ENCODE measurements at places on chromosomes 2 and 18.

DNA sequence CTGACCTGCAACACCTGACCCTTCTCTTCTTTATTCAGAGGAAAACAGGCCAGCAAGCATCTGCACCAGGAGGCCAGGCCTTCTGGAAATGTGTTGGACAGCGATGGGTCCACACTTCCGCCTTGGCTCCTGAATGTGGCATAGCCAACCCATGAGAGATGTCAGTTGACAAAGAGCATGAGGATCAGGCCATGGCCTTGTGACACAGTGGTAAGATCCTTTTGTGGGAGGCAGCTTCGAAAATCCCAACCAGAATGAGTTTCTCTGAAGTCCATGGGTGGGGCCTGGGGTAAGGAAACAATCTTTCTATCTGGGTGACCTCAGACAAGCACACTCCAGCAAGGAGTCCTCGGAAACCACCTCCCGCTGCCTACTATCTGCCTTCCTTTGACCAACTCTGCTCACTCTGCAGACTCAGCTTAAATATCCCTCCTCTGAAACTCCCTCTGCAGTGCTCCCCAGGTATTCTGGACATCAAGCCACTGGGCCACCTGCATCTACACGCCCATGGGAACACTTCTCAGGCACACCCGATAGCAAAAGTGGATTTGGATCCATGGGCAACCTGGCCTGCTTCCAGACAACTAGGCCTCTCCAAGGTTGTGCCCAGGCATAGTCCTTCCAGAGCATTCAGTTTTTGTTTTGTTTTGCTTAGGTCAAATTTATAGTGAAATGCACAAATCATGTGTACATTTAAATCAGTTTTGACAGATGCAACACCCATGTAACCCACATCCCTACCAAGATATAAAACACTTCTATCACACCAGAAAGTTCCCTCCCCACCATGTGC, 3.6 kb upstream of the SH2D6 start:
- DNase-seq: no peak

GRCh38 chr2:222033541-222033940, 265.3 kb downstream of the PAX3 start:
- DNase-seq: no peak

DNA sequence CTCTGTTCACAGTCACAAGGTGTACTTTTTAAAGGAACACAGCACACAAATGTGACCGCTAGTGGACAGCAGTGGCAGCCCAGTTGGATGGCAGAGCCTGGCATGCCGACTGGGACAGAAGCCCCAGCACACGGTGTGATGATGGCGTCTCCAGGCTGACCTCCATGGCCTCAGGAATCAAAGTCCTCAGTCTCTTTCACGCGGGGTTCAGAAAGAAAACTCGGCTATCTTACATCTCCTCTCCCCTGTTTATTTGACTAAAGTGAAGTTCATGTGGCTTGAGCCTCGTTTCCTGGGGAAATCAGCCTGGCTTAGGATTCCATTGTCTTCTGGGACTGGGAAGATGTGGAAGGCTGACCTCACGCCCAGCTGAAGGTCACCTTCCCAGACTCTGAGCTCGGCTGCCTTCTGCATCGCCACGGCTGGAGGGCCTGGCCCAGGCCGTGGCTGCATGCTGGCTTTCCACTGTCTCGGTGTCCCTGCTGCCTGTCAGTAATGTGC, 56.1 kb downstream of the ASAP2 start:
- DNase-seq: no peak

DNA sequence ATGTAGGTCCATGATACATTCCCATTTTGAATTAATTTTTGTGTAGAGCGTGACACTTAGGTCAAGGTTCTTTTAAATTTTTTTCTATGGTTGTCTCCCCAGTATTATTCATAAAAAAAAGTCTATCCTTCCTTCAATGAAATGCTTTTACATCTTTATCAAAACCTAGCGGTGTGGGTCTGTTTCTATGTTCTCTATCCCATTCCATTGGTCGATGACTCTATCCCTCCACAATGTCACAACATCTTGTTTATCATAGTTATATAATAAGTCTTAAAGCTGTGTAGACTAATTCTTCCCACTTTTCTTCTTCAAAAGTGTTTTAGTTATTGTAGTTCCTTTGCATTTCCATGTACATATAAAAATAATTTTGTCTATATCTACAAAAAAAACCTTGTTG, 47.2 kb upstream of the GPR17 start:
- DNase-seq: no peak

DNA sequence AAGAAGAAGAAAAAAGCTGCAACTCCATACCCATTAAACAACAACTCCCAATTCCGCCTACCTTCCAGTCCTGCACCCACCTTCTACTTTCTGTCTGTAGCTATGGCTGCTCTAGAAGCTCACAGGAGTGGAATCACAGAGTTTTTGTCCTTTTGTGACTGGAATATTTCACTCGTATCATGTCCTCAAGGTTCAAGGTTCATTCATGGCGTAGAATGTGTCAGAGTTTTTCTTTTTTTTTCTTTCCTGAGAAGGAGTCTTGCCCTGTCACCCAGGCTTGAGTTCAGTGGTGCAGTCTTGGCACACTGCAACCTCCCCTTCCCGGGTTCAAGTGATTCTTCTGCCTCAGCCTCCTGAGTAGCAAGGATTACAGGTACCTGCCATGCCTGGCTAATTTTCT, 97.4 kb upstream of the ODC1 start:
- no peak for DNase-seq

- no peak for DNase-seq
These were observed 1.5 kb downstream of the FAM228A start for GRCh38 chr2:24176326-24176725.

GRCh38 chr2:7812231-7812995, 869.4 kb upstream of the ID2 start:
- DNase-seq: no peak

DNA sequence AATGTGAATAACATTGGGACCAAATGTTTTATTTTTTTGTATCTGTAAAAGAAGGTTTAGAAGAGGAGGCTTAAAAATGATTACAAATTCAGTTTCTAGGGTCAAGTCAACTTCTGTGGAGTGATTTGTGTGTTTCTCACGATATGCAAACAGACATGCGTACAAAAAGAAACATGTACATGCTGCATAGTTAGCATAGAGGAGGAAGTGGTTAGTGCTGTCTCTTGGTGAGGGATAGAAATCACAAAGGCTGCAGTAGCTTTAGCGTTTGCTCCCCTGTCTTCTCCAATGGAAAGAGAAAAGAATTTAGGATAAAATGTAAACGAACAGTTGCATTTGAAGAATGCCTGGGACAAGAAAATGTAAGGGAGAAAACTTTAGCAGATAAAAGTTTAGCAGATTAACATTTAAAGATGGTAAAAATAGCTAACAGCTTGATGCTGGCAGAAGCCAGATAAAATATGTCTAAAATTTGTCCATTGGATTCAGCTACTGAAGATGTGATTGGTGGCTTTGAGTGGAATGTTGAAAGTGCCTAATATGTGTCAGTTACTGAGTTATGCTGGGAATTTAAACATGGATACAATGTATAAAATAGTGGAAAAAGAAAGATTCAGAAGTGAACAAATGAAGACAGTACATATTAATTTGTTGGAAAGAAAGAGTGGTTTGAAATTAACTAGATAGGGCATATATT, 44.9 kb downstream of the MALT1 start:
- DNase-seq: no peak

DNA sequence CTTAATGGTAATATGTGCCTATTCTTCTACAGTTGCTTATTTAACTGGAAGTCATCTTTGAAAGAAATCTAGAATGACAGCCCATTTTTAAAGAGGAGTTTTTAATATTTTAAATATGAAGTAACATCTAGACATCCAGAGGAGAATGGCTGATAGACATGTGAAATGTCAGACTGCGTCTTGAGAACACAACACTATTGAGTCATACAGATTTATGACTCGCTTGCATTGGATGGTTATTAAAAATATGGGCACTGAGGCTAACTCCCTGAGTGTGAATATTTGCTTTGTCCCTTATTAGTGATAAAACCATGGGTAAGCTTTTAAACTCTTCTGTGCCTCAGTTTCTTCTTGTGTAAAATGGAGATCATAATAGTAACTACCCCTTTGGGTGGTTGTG, 22.9 kb downstream of the TDRD15 start:
- DNase-seq: no peak

DNA sequence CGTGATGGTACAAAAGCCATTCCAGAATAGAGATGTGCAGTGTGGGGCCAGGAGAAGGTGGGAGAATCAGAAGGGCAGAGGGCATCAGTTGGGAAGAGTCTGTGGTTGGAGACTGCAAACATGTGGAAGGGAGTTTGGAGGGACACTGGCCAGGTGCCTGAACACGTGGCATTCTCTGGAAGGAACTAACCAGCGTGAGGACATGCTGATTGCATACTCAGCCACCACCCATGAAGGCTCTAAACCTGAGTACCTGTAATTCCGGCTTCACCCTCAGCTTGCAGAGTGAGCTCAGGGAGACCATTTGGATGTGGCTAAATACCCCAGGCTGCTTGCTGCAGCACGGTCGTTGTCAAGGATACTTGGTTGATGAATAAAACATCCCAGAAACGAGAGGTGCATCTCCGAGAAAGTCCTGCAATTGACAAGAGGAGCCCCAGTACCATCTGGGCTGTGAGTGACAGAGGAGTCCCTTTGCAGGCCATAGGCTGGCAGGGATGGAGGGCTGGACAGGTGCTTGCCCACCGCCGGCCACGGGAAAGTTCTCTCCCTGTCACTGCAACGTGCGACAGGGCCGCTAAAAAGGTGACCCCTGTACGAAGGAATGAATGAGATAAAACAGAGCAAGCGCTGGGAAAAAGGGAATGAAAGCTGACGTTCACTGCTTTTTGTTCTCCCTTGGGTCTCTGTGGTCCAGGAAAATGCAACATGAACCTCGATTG, 5.0 kb downstream of the ACKR3 start:
- DNase-seq: no peak

GRCh38 chr2:42547446-42548295, 20.8 kb upstream of the MTA3 start:
- no peak for DNase-seq

- DNase-seq: no peak
These were observed 4.5 kb upstream of the RBMS1 start for GRCh38 chr2:160498137-160498536.

DNA sequence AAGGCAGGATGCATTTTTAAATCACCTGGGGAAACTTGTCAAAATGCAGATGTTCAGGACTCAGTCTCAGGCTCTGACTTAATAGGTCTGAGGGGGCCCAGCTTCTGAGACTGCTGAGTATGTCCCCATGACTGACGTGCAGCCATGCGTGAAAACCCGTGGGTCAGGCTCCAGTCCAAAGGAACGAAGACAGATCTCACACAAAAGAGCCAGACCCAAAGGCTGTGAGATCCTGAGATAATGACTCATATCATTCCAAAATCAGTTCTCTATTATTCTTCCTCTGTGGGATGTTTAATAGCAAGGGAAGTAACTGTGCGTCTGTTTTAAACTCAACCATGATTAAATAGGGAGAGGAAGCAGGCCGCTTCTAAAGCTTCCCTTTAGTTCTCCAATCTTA, 107.4 kb upstream of the ACAA2 start:
- no peak for DNase-seq

DNA sequence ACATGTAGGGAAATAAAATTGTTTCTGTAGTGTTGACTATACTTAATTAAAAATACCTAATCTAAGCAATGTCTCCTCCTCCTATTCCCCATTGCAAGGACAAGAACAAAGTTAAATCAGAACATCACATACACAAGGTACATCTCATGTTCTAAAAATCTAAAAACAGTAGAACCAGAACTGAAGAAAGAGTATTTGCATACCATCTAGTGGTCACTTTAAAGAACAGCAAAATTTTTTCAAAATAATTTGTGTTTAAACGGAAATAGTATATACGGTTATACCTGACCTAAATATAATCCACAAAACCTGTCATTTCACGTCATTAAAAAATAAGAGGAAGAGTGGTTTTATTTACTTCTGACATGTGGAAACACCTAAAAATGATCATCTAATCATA, 294.3 kb upstream of the KCNH7 start:
- DNase-seq: peak; percentile 18

- DNase-seq: no peak
These were observed 98.6 kb downstream of the CALCRL start for GRCh38 chr2:187349326-187349944.

DNA sequence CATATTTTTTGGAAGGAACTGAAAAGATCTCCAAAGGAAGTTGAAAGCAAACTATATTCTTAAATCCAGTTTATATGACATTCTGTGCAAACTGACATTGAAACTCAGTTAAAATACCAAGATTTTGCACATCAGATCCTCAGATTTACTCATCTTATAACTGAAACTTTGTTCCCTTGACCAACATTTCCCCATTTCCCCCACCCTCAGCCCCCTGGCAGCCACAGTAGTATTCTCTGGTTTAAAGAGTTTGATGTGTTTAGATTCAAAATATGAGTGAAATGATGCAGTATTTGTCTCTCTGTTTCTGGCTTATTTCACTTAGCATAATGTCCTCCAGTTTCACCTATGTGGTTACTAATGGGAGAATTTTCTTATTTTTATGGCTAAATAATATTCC, 99.2 kb upstream of the ITGA4 start:
- no peak for DNase-seq

DNA sequence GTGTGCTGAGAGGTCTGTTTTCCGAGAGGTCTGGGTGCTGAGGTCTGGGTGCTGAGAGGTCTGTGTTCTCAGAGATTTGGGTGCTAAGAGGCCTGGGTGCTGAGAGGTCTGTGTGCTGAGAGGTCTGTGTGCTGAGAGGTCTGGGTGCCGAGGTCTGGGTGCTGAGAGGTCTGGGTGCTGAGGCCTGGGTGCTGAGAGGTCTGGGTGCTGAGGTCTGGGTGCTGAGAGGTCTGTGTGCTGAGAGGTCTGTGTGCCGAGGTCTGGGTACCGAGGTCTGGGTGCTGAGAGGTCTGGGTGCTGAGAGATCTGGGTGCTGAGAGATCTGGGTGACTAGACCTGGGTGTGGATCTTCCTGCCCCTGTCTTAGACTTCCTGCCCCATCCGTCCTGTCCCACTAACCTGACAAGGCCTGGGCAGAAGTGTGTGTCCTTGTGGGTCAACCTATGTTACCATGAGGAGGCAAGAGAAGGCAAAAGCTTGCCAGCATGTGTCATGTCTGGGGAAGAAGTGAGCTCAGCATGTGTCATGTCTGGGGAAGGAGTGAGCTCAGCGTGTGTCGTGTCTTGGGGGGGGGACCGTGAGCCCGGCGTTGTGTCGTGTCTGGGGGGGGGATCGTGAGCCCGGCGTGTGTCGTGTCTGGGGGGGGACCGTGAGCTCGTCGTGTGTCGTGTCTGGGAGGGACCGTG, 69.3 kb downstream of the KCNG2 start:
- DNase-seq: no peak

DNA sequence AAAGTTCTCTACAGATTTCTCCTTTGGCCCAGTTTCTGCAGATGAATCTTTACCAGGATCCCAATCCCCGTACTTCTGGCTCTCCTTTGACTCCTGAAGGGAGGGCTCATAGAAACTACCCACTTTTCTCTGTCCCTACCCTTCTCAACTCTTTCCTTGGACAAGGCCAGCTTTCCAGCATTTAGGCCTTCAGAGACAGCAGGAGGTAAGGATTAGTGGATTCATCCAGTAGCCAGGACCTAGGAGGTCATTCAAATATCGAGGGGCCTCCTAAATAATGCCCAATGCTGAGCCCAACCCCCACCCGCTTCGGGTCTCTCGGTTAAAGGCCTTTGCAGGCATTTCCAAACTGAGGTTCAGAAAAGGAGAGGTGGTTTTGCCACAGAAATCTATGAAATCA, 4.8 kb upstream of the ZNF532 start:
- DNase-seq: no peak

- no peak for DNase-seq
These were observed 546.8 kb downstream of the TNS1 start for GRCh38 chr2:217456016-217456415.
